Neural progenitor cell (in vitro differentiated cells): ENCODE measurements at places on chromosomes 7 and 10. TPM values are rescaled to one million over a fixed set of nuclear protein-coding genes. Genes with fewer than 3 reads are reported as not detected.

GRCh38 chr10:71031026-71031425 lies 142.7 kb upstream of the PCBD1 start:
- no peaks in the 10 kb centered on the region for H3K27me3 ChIP-seq
- no peak overlapping the region for H3K4me3 ChIP-seq
- H3K36me3 ChIP-seq = no peaks in the 10 kb centered on the region
- DNase-seq = no peak

- H3K27me3 ChIP-seq = no peaks in the 10 kb centered on the region
- peaks cover 5% of the 10 kb centered on the region for H3K4me1 ChIP-seq
- H3K27ac ChIP-seq = no peak overlapping the region
- H3K4me3 ChIP-seq = no peak overlapping the region
- H3K36me3 ChIP-seq = no peaks in the 10 kb centered on the region
Observed at GRCh38 chr7:72069263-72069662, 342.9 kb downstream of the CALN1 start.

DNA sequence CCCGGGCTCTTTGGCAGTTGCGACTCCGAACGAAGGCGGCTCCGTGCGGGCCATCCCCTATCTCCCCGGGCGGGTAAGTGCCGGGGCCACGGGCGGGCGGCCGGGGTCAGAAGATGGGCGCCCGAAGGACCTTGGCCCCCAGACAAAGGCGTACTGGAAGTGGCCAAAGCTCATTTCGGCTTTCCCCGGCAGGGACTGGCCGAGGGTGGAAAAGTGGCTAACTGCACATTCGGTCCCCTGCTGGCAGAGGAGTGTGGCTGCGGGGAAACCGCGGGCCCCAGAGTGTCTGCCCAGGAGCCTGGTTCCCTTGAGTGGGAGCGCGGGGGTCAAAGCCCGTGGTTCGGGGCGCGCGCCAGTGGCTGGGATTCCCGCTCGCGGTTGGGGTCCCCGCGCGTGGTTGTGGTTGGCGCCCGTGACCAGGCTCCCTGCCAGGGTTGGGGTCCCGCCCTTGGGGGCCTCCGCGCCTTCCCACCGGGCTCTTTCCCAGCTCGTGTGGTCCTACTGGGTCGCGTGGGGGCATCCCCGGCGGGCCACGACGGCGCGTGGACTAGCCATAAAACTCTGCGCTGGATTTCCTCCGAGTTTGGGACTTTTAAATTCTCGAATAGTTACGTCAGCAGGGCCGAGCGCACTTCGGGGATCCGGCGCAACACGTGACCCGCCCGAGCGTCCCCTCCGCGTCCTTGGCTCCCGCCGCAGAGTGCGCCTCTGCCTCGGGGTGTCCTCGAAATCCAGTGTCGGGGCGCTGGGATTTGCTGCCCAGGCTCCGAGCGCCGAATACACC lies 124.4 kb downstream of the TACC2 start:
- H3K4me3 ChIP-seq = peak overlapping the region; percentile 68
- H3K4me1 ChIP-seq = peaks cover 4% of the 10 kb centered on the region
- peaks cover 64% of the 10 kb centered on the region for H3K27me3 ChIP-seq
- no peak overlapping the region for H3K27ac ChIP-seq
- DNase-seq = peak; percentile 81
- no peaks in the 10 kb centered on the region for H3K36me3 ChIP-seq

- H3K36me3 ChIP-seq = no peaks in the 10 kb centered on the region
- peaks cover under 1% of the 10 kb centered on the region for H3K4me1 ChIP-seq
- H3K27ac ChIP-seq = no peak overlapping the region
- no peaks in the 10 kb centered on the region for H3K27me3 ChIP-seq
- no peak for DNase-seq
Observed at GRCh38 chr10:132617737-132618052, 80.1 kb downstream of the INPP5A start.

- no peaks in the 10 kb centered on the region for H3K4me1 ChIP-seq
- H3K27me3 ChIP-seq = peaks cover 2% of the 10 kb centered on the region
- H3K36me3 ChIP-seq = no peaks in the 10 kb centered on the region
- H3K4me3 ChIP-seq = no peak overlapping the region
- H3K27ac ChIP-seq = no peak overlapping the region
Observed at GRCh38 chr7:31735991-31736982, 49.3 kb downstream of the PPP1R17 start.

DNA sequence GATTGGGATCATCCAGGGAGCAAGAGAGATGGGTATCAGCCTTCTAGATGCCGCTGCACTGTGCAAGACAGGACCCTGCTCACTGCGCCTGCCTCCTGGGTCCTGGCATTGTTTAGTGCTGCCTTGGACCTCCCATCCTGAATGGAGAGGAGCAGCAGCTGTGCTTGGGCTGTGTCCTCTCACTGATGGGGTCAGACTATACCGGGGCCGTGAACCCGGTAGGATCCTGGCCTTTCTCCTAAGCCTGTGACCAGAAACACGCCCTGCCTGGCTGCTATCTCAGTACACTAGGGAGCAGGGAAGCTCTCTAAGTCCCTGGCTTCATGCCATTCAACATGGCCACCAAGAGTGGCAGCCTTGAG lies 309.4 kb upstream of the ZNF32 start:
- H3K4me3 ChIP-seq = no peak overlapping the region
- no peaks in the 10 kb centered on the region for H3K4me1 ChIP-seq
- H3K27ac ChIP-seq = no peak overlapping the region
- H3K36me3 ChIP-seq = no peaks in the 10 kb centered on the region
- no peaks in the 10 kb centered on the region for H3K27me3 ChIP-seq
- no peak for DNase-seq

DNA sequence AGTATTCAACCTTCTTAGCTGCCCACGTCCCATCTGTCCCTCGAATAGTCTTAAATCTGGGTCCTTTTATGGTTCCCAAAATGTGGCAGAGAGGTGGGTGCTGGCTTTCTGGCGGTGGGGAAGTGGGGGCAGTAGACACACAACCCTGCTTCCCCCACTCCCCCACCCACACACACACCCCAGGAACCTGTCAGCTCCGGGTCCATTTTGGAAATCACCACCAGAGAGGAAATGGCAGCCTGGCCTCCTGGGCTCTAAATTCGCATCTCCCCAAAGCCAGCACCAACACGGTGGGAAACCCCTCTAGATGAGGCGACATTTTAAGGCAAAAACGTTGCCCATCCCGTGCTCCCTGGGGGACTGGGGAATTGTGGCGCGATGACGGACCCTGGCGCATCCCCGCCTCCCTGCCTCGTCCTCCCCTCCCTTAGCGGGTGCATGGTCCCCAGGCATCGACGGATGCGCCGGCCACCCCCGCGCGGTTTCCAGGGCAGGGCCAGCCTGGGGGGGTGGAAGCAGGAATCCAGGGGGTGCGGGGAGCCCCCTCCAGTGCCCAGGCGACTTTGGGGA lies 702 bp downstream of the TMEM130 start:
- H3K4me3 ChIP-seq = peak overlapping the region; percentile 64
- DNase-seq = no peak
- H3K36me3 ChIP-seq = no peaks in the 10 kb centered on the region
- peaks cover 6% of the 10 kb centered on the region for H3K4me1 ChIP-seq

DNA sequence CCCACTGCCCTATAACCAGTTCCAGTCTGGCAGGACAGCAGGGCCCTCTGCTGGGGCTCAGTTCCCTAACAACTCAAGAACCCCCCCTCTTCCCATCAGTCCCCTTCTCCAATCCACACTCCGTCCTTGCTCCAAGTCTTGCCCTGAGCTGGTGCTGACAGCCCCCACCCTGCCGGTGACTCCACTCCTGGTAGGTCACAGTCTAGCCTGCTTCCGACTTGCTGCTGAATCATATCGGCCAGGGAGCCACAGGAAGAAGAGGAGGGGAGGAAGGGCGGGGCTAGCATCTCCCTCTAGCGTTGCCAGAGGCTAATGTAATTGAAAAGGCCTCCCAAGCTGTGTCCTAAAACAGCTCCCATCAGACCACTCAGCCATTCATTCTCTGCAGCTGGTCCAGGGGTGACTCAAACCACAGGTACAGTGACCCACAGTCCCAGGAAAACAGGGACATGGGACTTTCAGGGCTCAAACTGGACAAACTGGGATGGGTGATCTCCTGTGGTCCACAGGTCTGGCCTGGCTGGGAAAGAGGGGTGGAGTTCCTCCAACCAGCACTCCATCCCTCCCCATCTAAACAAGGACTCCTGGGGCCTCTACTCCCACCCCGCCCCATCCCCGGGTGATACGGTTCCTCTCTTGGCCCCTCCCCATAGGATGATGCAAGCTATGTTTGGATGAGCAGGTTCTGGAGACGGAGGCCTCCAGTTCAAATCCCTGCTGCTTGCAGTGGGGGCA lies 158.8 kb downstream of the SH3PXD2A start:
- no peak overlapping the region for H3K4me3 ChIP-seq
- peaks cover 48% of the 10 kb centered on the region for H3K27me3 ChIP-seq
- no peak overlapping the region for H3K27ac ChIP-seq
- H3K4me1 ChIP-seq = peaks cover 23% of the 10 kb centered on the region

- no peak overlapping the region for H3K27ac ChIP-seq
- H3K36me3 ChIP-seq = no peaks in the 10 kb centered on the region
- no peak for DNase-seq
- no peaks in the 10 kb centered on the region for H3K27me3 ChIP-seq
- peaks cover 10% of the 10 kb centered on the region for H3K4me1 ChIP-seq
Observed at GRCh38 chr7:51242007-51242691, 74.5 kb downstream of the COBL start.

DNA sequence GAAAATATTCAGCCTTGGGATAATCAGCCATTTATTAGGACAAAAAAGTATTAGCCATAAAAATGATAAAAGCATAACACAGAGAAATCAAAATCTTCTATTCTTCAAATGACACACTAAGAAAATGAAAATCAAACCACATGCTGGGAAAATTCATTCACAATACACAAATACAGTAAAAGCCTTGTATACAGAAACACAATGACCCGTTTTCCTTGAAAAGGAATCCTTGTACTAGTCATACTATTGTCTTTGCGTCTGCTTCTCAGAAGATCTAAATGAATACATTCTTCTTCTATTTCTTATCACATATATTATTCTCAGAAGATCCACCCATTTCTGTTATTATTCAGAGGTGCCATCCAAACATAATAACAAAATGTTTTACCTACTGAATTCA lies 749.1 kb downstream of the CNTNAP2 start:
- H3K4me1 ChIP-seq = no peaks in the 10 kb centered on the region
- no peaks in the 10 kb centered on the region for H3K36me3 ChIP-seq
- H3K27me3 ChIP-seq = no peaks in the 10 kb centered on the region
- no peak for DNase-seq

DNA sequence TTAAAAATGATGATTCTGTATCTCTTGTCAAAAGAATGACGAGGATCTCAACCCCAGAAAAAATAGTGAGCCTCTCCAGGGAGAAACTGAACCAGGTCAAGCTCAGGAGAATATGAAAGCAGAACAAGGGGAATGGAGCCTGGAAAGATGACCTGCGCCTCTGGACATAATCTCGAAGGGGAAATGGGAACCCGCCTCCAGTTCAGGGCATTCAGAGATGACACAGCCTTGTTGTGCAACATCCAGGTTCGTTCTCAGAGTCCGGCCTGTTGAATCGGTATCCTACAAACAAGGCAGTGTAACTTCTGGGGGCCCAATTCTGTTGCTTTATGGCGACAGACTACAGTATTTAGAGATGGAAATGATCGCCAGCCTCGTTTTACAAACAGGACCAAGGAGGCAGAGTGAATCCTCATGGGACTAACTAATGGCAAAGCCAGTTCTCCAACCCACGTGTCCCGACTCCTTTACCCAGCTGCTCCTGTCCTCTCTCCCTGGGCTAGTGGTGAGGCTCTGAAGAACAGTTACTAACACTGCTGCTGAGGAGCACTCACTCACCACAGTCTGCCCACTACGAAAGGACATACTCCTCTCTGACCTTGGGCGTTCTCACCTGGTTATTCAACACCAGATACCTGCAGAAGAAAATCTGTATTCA lies 67.6 kb downstream of the JAZF1 start:
- H3K36me3 ChIP-seq = no peaks in the 10 kb centered on the region
- no peaks in the 10 kb centered on the region for H3K4me1 ChIP-seq
- H3K27me3 ChIP-seq = no peaks in the 10 kb centered on the region

GRCh38 chr10:66862687-66863258 lies 63.1 kb upstream of the LRRTM3 start:
- no peaks in the 10 kb centered on the region for H3K27me3 ChIP-seq
- no peak overlapping the region for H3K27ac ChIP-seq
- DNase-seq = no peak

DNA sequence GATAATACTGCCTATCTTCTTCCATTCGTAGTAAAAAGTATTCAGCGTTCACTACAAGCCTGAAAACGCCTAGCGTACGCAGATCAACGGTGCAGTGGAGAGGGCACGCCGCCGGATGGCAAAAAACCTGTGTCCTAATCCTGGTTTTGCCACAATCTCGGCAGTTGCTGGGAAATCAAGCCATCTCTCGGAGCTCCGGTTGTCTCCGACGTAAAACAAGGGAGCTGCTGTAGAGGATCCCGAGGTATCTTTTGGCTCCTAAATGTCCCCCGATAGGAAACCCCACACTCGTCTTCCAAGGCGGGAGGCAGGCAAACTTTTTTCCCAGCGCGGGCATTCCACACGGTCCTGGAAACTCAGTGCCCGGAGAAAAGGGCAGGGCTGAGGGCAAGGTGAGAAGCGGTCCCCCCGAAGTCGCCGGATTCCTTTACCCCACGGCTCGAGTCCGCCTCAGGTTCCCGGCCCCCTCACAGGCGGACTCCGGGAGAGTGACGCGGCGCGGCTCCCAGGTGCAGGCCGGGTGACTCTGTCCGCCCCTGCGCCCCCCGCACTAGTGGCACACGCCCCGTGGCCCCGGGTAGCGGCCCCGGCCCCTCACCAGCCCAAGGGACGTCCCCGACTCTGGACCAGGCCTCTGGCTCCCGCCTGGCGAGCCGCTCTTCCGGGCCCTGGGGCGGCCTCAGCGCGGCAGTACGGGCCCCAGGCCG lies 649 bp downstream of the IDE start:
- H3K4me3 ChIP-seq = peak overlapping the region; percentile 70
- H3K27me3 ChIP-seq = no peaks in the 10 kb centered on the region
- DNase-seq = peak; percentile 57
- H3K4me1 ChIP-seq = peaks cover 21% of the 10 kb centered on the region

- DNase-seq = no peak
- H3K27ac ChIP-seq = no peak overlapping the region
- no peaks in the 10 kb centered on the region for H3K27me3 ChIP-seq
- no peak overlapping the region for H3K4me3 ChIP-seq
- no peaks in the 10 kb centered on the region for H3K36me3 ChIP-seq
Observed at GRCh38 chr7:43648473-43649406, 65.8 kb downstream of the STK17A start.

DNA sequence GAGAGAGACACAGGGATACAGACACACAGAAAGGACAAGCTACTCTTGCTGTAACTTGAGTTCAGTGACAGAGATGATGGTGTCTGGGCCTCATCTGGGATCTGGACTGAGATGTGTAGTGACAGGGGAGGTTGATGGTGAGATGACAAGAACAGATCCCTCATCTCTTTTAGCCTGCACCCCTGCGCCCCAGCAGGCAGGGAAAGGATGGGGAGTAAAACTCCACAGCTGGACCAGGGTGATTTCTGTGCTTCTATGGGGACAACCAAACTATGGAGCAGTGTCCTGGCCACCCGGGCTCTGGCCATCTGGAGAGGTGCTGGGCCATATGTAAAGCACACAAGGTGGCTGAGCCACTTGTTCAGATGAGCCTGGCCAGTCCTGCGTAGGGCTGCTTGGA lies 4.5 kb upstream of the LRRC18 start:
- H3K4me3 ChIP-seq = no peak overlapping the region
- no peak overlapping the region for H3K27ac ChIP-seq
- H3K27me3 ChIP-seq = no peaks in the 10 kb centered on the region
- DNase-seq = no peak
- peaks cover 7% of the 10 kb centered on the region for H3K4me1 ChIP-seq

GRCh38 chr7:71229699-71230098 lies 97.8 kb downstream of the GALNT17 start:
- no peak overlapping the region for H3K27ac ChIP-seq
- H3K27me3 ChIP-seq = no peaks in the 10 kb centered on the region
- no peaks in the 10 kb centered on the region for H3K36me3 ChIP-seq
- H3K4me3 ChIP-seq = no peak overlapping the region
- H3K4me1 ChIP-seq = no peaks in the 10 kb centered on the region
- DNase-seq = no peak

MRLN gene
- not detected in 2 replicates for total RNA-seq

PAOX gene
- 4.6 and 8.2 TPM in 2 replicates for total RNA-seq

WNT16 gene
- 0.03 TPM in 1 of 2 replicates, not detected in the other for total RNA-seq

H2BK1 gene
- total RNA-seq = not detected in 2 replicates

C7orf25 gene
- total RNA-seq = 6.4 and 8.6 TPM in 2 replicates
